Activated CD4-positive, alpha-beta T cell treated with anti-CD3 and anti-CD28 coated beads, Interleukin-2, amount 10 ng/mL, durations not matched to agents 24 days and 14 days (primary cell): ENCODE measurements at places on chromosomes 12 and 14. TPM values are rescaled to one million over a fixed set of nuclear protein-coding genes. Genes with fewer than 3 reads are reported as not detected.

Gene ESPL1
- total RNA-seq: 71.8 and 76.7 TPM in 2 replicates

Gene DPY19L2
- 0.61 and 0.80 TPM in 2 replicates for total RNA-seq

Gene KCNJ8
- total RNA-seq: not detected in 2 replicates

Gene HSPB8
- total RNA-seq: not detected in 2 replicates

Gene WNT1
- not detected in 2 replicates for total RNA-seq

Gene RAD51AP1
- total RNA-seq: 31.4 and 35.8 TPM in 2 replicates

Gene SDR9C7
- total RNA-seq: not detected in 2 replicates

Gene CMKLR1
- not detected in 2 replicates for total RNA-seq

Gene ARMH4
- total RNA-seq: 0.12 TPM in 1 of 2 replicates, not detected in the other

Gene ANO4
- total RNA-seq: not detected in 2 replicates

DNA sequence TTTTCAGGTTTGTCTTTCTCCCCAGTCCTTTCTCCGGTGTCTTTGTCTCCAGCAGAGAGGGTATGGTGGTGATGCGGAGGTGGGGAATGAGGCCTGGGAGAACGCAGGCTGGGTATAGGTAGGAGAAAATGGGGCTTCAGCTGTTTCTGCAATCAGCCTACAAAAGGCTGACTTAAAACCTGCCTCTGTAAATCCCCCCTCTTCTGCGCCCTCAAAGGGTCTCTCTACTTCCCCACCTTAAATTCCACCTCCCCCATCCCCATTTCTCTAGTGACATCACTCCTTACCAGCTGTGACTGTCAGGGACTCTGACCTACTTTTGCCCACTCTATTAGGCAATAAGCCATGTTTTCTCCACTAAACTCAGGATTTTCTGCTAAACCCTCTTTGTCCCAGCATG, 8.1 kb upstream of the RIMKLB start:
- no peak for DNase-seq

GRCh38 chr12:124298685-124299410, 4.0 kb downstream of the RFLNA start:
- DNase-seq: no peak

- DNase-seq: no peak
These were observed 3.5 kb downstream of the RAB15 start for GRCh38 chr14:64968651-64969050.

DNA sequence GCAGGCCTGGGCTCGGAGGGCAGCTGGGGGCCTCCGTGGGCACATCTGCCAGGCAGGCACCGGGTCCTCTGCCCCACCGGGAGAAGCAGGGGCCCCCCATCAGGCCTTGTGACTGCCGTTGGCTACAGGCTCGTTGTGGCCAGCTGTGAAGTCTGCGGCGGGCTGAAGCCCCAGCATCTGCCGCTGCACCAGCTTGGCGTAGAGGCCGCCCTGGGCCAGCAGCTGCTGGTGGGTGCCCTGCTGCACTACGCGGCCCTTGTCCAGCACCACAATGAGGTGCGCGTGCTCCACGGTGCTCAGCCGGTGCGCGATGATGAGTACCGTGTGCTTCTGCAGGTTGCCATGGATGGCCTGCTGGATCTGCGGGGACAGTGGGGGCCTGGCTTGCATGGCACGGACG, 33.9 kb upstream of the VPS37B start:
- DNase-seq: no peak

DNA sequence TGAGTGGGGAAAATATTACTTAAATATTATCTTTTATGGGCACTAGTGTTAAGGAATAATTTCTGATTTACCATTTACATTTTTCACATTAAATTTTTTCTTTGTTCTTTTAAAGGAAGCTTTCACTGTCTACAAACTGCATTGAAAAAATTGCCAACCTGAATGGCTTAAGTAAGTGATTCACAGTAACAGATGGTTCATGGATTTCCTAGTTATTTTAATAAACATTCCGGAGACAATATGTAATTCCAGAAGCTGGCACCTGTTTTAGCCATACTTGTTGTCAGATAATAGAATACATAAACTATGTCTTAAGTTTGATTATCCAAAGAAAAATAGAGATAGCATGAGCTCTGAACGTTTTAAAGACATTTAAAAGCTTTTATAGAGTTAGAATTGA, 17.1 kb downstream of the DNAL1 start:
- no peak for DNase-seq

GRCh38 chr12:11753150-11753499, 103.7 kb downstream of the ETV6 start:
- DNase-seq: no peak

DNA sequence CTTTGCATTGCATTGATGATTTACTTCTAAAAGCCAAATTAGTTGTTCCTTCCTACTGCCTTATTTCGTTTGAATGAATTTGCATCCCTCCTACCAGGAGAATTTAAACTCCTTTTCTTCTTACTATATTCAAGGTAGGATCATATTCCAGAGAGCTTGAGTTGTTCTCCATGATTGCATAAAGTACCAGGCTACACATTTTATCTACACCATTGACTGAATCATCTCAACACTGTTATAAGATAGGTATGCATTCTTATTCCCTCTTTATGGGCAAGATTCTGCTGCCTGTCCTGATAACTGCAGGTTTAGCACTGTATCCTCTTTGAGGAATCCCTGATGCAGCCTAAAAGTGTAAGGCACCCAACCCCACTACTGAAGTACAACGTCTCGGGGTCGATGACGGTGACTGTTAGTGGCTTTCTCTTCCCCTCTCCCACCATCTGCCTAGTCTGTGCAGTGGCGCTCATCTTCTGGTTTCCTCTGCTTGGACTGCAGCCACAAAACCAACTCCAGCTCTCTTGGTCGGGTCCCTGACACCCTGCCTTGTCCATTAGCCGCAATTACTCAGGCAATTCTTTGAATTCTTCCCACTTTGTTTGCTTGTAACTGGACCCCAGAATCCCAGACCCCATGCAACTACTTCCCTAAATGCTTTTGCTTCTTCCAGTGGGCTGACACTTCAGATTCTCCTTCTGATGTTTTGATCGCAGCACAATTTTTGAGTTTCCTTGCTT, 44.4 kb upstream of the STXBP6 start:
- DNase-seq: no peak

DNA sequence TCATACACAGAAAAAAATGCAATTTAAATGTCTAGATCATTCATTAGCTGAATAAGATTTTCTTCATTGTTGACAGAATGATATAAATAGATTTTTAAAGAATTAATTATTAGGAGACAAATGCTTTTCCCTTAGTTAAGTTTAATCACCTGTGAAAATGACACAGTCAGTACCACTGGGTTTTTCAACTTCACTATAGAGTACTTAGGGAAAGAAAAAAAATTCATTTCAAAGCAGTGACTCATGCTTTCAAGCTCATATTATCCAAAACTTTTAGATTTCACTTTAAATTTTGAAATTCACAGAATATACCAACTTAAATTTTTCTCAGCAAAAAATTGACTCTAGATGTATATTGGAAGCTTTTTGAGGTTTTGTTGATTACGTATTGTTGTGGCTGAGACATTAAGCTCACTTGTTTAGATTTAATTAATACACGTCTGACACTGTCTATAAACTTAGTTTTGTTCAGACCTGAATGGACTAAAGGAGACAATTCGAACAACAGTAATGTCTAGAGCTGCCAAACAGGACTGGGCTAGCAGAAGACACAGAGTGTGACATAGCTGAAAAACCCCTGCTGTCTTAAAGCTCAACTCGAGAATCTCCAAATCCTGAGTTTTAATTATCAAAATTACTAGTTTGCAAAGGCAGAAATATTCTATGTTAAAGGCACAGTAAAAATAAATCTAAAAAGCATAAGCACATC, 1.6 kb downstream of the MGAT4C start:
- DNase-seq: no peak

DNA sequence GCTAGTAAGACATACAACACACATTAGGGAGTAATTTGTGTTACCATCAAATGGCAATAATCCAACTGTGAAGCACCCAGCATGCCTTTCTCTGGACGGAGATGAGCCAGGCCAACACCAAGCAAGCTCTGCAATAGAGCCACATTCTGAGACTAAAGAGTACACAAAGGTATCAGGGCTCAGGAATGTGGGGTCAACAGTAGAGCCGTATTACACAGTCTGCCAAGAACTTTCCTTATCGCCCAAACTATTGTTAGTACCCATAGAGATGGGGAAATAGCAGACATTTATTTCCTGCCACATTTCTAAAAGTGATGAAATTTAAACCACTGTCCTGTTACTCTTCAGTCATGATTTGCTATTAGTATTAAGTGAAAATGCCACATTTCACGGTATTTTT, 113.7 kb downstream of the BMP4 start:
- DNase-seq: no peak

GRCh38 chr12:70049596-70050360, 193.5 kb upstream of the CNOT2 start:
- peak; percentile 60 for DNase-seq

DNA sequence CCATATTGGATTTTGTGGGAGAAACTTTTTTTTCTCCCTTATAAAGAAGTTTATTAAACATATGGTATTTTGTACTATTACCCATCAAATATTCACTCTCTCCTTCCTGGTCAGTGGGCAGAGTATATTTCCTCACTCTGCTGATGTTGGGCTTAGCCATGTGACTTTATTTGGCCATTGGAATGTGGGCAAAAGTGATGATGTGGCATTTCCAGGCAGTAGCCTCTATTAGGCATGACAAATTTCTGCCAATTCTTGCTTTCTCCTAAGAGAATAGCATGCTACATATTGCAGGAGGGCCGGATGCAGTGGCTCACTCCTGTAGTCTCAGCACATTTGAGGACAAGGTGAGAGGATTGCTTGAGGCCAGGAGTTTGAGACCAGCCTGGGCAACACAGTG, 24.4 kb upstream of the WSCD2 start:
- DNase-seq: no peak

- DNase-seq: no peak
These were observed 774 bp downstream of the SERPINA11 start for GRCh38 chr14:94451826-94452225.

DNA sequence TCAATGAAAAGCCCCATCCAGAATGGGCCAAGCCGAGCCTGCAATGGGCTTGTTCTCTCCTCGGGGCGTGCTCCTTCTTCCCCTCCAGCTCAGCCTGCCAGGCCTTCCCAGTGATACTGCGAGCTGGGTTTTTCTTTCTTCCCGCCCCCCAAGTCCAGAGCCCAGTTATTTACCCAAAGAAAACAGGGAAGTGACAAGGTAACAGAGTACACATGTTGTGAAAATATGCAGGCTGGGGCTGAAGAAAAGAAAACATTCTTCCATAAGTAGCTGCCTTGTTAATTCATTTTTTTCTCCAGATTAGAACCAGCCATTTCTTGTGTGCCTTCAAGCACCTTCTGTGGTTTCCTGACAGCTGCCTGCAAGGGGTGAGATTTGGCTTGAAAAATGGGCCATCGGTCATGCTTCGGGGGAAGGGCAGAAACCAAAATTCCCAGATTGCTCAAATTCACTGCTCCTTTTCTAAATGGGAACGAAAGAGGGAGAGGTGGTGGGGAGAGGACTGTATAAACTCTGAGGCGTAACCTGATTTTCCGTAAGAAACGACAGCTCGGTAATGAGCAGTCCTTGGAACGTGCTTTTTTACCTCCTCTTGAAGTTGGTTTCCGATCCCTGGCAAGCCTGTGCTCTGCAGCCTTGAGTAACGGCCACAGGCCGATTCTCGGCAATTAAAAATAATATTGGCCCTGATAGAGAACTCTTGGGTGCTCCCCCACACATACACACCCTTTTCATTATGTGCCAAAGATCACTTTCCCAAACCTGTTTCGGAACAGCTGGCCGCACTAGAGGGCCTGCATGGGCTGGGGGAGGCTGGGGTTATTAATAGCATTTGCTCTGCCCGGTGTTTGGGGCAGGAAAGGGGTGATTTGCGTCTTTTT, 229.4 kb downstream of the ZFP36L1 start:
- no peak for DNase-seq

DNA sequence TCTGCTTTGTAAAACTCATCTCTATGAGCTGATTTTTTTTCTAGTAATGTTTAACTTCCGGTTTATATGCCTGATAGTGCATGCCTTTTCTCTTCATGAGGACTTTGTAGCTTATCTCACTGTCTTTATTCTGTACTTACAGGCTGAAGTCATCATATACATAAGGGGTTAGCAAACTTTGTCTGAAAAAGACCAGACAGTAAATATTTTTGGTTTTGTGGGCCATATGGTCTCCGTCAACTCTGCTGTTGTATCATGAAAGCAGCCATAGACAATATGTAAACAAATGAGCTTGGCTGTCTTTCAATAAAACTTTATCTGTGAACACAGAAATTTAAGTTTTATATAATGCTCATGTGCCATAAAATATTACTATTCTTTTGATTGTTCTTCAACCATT, 172.1 kb downstream of the GXYLT1 start:
- no peak for DNase-seq

DNA sequence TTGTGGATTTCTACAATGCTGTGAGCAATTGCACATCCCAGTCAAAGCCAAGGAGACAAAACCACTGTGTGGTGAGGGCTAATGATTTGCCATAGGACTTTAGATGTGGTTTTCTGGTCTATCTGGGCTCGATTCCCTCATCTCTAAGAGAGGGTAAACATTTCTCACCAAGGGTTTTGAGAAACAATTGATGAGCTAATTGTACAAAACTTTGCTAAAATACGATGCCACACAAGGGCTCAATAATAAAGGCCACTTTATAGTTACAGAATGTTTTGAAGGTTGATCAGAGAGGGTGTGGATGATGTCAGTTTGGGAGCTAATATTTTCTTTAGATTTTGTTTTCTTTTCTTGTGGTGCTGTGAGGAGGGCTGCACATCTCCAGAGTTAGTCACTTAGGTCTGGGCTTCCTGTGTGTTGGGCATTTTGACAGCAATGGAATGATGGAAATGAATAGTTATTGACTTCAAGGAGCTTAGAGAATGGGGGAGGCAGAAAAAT, 60.8 kb upstream of the SLC38A4 start:
- no peak for DNase-seq

DNA sequence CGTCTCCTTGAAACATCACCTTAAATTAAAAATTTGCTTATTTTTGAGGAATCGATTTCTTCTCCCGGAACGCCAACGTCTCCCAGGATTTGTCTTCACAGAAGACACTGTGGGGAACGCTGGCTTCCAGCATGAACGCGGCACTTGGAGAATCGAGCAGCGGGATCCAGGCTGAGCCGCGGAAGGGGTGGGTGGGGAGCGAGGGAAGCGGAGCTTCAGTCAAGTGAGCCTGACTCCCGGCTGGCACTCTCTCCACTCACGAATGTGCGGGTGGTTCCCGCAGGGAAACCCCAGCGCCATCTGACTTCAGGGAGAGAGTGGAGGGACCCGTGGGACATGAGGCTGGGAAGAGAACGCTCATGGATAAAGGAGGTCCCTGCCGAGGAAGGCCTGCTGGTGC, 506.0 kb upstream of the TMEM132C start:
- DNase-seq: no peak

- DNase-seq: no peak
These were observed 32.6 kb downstream of the RESF1 start for GRCh38 chr12:31991815-31992214.

DNA sequence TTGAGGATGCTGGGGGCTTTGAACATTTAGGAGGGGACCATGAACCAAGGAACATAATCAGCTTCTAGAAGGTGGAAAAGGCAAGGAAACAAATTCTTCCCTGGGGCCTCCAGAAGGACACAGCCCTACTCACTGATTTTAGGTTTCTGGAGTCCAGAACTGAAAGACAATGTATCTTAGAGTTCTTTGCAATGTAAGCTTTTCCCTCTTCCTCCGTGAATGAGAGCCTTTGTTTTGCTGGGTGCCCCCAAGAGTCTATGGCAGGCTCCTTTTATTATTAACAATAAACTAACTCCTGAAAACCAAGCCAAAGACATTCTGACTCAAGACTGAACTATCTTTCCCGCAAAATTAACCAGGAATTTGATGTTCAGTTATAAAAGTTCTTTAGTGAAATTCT, 204.1 kb downstream of the STXBP6 start:
- no peak for DNase-seq
